NCI-H524 treated with DMSO at 0.1 percent for 48 hours (cell line): ENCODE measurements at places on chromosomes 12 and 14.

GRCh38 chr12:6608592-6609281, 1.6 kb upstream of the CHD4 start:
- DNase-seq: no peak

GRCh38 chr14:100789460-100790417, 36.2 kb upstream of the MEG3 start:
- no peak for DNase-seq

- DNase-seq: no peak
Measured at GRCh38 chr12:68612697-68613096, 2.0 kb downstream of the RAP1B start.

DNA sequence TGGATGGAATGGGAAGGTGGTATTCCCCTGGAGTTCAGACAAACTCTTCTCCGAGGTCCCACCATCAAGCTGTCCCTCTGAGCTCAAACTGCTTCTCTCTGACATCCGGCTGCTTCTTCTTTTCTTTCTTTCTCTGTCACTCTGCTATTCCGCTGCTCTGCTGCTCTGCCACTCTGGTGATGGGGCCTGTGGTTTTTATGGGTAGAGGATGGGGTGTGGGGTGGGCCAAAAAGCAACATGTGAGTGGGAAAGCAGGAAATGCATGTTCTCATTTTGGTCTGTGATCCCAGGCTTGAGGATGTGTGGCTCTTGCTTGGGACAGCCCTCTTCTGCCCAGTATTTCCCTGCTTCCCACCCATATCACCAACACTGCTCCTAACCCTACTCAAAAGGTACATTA, 30.6 kb downstream of the CLECL1 start:
- no peak for DNase-seq

DNA sequence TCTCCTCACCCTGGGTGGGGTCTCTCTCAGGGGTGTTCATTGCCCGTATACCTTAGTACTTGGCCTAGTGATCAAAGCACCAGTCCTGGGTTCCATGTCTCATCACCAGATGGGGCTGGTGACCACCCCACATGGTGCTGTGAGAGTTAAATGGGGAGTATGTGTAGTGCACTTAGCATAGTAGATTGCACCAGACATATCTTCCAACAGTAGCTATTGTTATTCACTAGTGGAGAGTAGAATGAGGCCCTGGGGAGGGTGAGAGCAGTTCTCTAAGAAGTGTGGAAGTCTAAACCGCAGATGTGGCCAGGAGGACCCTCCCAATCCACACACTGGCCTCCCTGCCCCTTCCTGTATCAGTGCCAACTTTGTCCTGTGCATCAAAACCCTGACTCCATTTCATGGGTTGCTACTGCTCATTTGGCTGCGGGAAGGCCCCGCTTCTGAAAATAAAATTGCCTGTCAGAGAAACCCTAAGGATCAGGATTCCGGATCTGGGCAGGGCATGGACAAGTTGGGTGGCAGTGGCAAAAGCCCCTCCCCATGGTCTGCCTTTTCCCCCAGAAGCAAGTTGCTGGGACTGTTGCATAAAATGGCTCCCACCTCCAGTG, 4.4 kb downstream of the CD9 start:
- no peak for DNase-seq

- no peak for DNase-seq
Measured at GRCh38 chr14:93734086-93734822, 54.0 kb downstream of the PRIMA1 start.

DNA sequence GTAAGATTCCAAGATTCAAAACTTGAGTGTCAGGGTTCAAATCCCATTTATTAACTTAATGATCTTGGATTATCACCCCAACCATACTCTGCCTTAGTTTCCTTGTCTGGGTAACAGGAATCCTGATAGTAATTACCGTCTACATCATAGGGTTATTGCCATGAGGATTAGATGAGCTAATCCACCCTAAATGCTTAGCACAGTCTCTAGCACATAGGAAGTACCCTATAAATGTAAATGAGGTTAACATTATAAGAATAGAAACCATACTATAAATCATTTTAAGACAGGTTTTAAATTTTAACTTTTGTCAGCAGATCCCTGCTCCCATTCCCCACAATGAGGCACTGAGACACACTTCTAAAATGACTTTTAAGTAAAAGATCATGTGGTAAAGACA, 36.5 kb downstream of the DBX2 start:
- no peak for DNase-seq

DNA sequence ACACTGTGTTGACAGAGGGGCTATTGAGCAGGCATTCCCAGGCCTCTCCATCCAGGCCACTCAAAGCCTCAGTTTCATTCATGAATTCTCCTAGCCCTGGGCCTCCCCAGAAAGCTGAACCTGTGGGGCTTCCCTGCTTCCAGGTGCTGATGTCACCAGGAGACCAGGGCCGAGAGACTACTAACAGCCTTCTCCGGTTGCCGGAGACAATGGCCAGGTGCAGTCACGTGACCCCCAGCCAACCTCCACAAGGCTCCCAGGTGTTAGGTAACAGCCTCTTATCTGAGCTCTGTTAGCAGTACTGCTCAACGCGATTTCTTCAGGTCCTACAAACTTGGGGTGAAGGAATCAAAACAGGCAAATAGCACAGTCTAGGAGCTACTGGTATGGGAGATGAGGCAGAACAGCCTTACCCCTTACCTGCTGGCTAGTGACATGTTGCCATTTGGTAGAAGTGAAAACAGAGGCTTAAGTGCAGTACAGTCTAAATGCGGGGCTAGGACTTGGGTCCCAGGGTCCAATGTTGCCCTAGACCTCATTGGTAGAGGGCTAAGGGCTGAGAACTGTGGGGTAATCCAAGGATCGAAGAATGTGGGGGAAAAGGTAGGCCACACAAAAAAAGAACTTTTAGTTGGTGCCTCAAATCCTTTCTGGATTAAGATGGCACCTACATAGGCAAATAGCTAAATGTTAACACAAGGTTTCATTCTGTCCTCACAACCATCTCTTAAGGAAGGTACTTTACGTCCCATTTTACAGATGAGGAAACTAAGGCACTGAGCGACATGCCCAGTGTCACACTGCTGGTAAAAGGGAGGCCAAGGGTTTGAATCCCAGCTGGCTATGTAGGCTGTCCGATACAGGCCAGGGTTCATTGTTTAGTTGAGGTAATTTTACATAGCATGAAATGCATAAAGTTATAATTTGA, 3.8 kb downstream of the CCDC88C start:
- DNase-seq: no peak

DNA sequence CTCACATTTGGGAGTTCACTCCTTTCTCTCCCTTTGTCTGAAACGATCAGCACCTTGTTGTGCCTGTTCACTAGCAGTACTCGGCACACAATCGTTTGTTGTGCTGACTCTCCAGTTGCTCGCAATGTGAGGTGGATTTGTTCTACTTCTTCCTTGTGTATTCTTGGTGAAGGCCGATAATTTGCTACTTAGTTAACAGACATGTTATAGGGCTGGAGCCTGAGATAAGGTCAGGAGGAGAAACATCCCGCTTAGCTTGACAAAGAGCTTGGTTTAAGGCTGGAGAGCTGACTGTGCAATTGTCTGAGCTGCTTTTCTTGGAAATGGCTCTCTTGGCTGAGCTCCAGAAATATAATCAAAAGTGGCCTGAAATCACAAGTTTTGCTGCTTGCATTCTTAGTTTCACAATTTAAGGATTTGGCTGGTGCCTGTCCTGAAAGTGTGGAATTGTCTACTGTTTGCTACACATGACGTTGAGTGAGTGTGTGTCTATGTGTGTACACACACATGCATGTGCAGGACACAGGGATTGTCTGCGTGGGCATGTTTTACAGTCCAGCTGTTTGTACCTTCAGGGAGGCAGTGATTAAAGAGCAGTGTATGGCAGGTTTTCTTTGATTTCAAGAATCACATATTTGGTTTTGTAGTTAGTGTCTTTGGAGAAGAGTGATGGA, 77.7 kb downstream of the ARF6 start:
- no peak for DNase-seq

DNA sequence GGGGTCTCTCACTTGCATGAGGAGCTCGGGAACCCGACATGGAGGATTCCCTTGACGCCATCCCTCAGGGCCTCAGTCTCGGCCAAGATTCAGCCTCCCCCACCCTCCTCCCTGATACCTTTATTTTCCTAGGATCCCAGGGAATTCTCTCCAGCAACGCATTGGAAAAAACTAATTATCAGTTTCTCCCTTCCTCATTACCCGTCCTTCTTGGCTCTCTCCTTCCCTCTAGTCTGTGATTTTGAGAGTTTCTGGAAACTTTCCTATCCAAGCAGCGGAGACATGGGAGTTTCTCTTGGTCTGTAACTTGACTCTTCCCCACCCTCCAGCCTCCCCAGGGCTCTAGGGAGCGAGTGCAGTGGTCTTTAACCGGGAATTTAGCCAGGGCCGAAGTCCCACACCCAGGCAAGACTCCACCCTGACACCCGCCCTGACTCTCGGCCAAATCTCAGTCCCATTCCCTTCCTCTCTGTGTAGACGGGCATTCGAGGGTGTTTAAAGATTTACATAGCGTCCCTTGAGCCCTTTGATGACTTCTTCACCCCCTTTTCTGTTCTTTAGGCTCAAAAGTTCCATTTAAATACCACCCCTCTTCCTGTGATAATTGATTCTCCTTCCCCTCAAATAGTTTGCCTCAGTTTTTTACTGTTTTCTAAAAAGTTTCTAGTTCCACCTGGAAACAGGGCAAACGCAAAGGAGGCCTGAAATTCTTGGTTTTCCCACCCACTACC, 6.7 kb downstream of the HOXC5 start:
- DNase-seq: no peak
